ENCODE measurements at places on chromosomes 12 and 14. TPM values are rescaled to one million over a fixed set of nuclear protein-coding genes. Genes with fewer than 3 reads are reported as not detected.
A peak's percentile ranks its signal among the peaks of the same experiment; 100 is the strongest.

GRCh38 chr12:95574799-95575452 lies 23.6 kb upstream of the USP44 start:
- DNase-seq, result no peak

DNA sequence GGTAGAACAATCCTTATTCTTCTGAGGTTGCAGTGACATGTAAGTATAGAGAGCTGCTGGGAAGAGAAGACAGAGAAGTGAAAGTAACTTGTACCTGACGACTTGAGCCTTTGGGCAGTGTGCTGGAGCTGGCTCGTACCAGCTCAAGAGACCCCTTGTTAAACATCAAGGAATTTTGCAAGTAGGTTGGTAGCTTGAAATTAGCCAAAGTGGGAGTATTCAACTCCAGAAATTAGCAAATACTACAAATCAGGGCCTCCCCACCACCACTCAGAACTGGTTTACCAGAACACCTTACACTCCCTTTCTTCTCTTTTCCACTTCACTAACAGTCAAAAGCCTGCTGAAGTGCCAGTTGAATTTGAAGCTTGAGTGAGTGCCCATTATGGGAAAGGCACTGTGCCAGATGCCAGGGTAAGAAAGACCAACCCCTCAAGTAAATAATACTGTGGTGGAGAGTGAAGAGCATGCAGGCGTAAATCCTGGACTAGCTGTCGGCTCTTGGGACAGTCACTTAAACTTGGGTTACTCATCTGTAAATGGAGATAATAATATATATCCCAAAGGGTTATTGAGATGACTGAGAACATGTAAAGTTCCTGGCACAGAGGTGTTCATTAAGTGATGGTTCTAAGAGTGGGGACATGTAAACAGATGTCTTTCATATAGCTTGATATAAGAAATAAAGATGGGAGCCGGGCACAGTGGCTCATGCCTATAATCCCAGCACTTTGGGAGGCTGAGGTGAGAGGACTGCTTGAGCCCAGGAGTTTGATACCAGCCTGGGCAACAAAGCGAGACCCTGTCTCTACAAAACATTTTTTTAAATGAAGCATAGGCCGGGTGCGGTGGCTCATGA lies 27.0 kb upstream of the EID3 start:
- DNase-seq, result peak; percentile 61

Gene ARID2
- total RNA-seq, result 36.4 TPM

- DNase-seq, result peak; percentile 80
These were observed 1317.6 kb downstream of the TMEM121 start for GRCh38 chr14:106843951-106844483.

Measured in activated CD4-positive, alpha-beta T cell treated with anti-CD3 and anti-CD28 coated beads, Interleukin-2, amount 10 ng/mL, durations not matched to agents 24 days and 14 days (primary cell).